Liver (tissue), 10 donors: ENCODE measurements at places on chromosomes 7 and 10. TPM values are rescaled to one million over a fixed set of nuclear protein-coding genes. Genes with fewer than 3 reads are reported as not detected.

Gene SPDYE8
- total RNA-seq = not detected

- no peak for DNase-seq
These were observed 97.8 kb downstream of the CALCR start for GRCh38 chr7:93476491-93477344.

- no peak for DNase-seq
These were observed 40.0 kb downstream of the GSDME start for GRCh38 chr7:24717247-24717622.

DNA sequence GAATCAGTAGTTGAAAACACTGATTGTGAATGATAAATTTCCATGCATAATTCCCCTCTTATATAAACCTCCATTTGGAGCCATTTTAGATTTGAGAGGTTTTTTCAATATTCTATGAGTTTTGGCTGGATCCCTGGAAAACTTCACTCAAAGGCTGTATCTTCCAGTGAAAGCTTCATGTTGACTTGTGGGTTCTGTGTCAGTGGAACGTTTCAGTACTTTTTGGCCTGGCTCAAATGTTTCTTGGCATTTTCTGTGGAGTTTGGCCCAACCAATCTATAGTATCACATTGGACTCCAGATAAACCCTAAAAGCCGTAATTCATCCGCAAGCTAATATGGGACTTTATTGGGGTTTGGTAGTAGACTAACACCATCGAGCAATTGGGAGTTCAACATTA, 172.6 kb upstream of the PRPS1L1 start:
- DNase-seq = no peak

GRCh38 chr7:29311314-29311713, 116.7 kb downstream of the CHN2 start:
- DNase-seq = no peak

Gene KIF11
- total RNA-seq = 29.2 TPM

DNA sequence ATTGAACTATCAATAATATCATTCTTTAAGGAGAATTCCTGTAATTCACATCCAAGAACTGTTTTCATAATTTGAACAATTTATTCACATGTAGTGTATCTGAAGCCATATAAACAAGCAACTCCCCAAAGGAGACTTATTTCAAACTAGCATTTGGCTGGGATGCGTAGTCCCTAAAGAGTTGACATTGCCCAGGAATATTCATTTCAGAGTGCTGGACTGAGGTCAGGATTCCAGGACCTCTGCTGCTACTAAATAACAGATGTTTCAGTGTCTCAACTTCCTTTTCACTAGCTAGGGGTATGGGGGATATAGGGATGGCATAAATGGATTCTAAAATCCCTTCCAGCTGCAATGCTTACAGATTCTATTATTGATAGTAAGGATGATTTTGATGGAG, 177.0 kb downstream of the TSPAN12 start:
- DNase-seq = no peak

DNA sequence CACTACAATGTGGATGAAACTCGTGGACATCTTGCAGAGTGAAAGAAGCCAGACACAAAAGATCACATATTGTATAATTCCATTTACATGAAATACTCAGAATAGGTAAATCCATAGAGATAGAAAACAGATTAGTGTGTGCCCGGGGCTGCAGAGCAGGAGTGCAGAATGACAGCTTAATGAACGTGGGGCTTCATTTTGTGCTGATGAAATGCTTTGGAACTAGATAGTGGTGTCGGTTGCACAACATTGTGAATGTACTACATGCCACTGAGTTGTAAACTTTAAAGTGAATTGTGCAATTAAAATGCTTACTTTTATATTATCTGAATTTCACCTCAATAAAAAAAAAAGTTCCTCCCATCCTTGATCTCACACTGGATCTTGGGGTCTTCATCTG, 31.8 kb upstream of the CARD11 start:
- no peak for DNase-seq

GRCh38 chr10:61399406-61399805, 53.8 kb downstream of the TMEM26 start:
- DNase-seq = no peak

DNA sequence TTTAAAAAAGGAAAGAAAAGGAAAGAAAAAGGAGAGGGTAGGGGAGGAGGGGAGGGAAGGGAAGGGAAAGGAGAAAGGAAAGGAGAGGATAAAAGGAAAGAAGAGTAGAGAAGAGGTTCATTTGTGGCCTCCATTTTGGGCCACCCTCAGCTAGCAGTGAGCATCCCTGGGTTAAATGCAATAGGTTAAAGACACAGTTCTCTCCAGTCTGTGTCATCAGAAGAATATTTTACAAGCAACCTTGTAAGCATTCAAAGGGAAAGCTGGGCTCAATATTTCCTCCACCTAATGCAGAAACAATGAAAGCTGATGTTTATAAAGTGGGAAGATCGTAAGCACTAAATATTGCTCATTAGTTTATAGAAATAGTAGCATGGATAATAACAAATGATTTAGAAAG, 219.1 kb upstream of the PITRM1 start:
- no peak for DNase-seq

DNA sequence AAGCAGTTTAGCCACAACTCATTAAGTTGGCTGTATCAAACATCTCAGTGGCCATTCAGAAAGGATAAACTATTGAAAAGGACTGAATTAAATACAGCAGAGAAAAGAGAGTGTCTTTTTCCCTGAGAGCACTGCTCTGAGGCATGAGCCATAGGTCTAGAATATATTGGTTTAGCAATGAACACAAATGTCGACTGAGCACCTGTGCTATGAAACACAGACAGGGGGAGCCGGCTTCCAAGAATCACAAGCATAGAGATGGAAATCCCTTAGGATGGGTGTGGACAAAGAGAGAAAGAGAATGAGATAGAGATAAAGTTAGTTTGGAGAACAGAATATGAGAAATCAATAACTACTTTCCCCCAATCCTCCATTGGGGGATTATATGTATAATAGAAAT, 54.8 kb downstream of the DGKI start:
- DNase-seq = no peak

- no peak for DNase-seq
These were observed 174.1 kb downstream of the SKAP2 start for GRCh38 chr7:26690135-26690805.

- no peak for DNase-seq
These were observed 879.2 kb downstream of the LRMDA start for GRCh38 chr10:76310588-76311080.
